Activated gamma-delta T cell treated with Interleukin-2 at 50 U/mL for 16 hours (primary cell): ENCODE measurements at places on chromosomes 16 and 17.

GRCh38 chr16:20905576-20905975, 5.0 kb downstream of the LYRM1 start:
- DNase-seq: no peak

DNA sequence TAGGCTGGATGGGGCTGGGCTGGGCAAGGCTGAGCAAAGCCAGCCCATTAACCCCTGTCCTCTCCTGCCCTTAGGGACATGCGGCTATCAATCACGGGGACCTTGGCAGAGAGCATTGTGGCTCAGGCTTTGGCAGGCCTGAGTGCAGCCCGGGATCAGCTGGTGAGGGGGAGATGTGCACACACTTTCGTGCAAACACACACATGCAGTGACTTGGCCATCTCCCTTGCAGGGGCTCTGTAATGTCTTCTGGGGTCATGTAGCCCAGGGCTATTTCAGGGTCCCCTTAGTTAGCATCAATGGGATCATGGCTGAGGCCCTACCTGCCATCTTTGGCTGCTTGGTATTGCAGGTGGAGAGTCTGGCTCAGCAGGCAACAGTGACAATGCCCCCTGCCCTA, 6.9 kb downstream of the CARMIL2 start:
- DNase-seq: no peak

- no peak for DNase-seq
Observed at GRCh38 chr16:78837706-78838105, 738.3 kb downstream of the WWOX start.

- DNase-seq: no peak
Observed at GRCh38 chr16:20851601-20852000, 45.3 kb downstream of the REXO5 start.

- no peak for DNase-seq
Observed at GRCh38 chr16:27305839-27306442, 7.8 kb upstream of the IL4R start.

GRCh38 chr16:77637940-77638339, 84.4 kb upstream of the NUDT7 start:
- no peak for DNase-seq

DNA sequence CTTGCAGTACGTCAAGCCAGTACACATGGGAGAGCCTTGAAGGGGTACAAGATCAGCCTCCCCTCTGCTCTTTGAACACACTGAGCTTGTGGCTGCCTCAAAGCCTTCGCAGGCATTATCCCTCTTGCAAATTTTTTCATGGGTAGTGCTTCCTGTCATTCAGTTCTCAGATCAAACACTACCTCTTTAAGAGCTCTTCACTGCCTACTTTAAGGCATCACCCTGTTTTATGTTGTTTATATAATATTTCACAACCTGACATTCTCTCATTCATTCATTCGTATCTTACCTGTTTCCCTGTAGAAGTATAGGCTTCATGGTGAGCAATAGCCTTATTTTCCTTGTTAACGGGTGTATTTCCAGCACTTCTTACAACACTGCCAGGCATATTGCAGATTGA, 269.1 kb downstream of the CDH13 start:
- no peak for DNase-seq

GRCh38 chr17:67138392-67138791, 94.0 kb downstream of the CACNG1 start:
- no peak for DNase-seq
